Cerebellar nuclear complex (tissue), 1 donor: ENCODE measurements at places on chromosomes 11 and 22.
A peak's percentile ranks its signal among the peaks of the same experiment; 100 is the strongest.

DNA sequence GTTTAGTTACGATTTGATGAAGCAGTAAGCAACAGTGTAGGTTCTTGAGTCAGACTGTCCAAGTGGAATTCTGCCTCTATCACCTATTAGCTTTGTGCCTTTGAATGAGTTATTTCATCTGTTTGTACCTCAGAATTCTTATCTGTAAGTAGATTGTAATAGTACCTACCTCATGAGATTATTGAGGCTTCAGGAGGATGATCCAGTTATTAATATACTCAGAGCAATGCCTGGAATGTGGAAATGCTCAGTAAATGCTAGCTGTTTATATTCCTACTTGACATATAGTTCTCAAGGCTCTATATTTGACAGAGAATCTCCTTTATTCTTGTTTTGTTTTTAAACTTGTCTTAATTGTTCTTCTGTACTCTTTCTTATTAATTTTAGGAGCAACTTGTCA is 70.1 kb downstream of the SFI1 start:
- DNase-seq, result no peak

GRCh38 chr11:117706322-117706814 is 90.6 kb downstream of the DSCAML1 start:
- DNase-seq, result no peak

DNA sequence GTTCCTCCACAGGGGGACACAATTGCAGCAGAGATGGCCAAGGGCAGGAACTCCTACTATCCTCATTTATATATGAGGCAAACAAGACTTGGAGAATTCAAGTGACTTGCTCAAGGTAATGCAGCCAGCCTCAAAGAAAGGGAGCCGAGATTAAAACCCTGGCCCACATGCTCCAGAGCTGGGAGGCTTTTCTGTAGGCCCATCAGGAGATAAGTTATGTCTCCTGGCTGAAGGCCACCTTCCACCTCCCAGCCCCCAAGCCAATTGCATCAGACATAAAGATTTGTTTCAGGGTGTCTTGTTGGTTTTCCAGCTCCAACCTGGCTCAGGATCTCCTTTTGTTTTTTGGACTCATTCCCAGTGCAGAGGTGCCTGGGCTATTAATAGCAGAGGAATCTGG is 59.5 kb downstream of the SMIM38 start:
- DNase-seq, result no peak

- DNase-seq, result no peak
Observed at GRCh38 chr11:122186439-122187080, 70.5 kb upstream of the BLID start.

- DNase-seq, result no peak
Observed at GRCh38 chr11:67416416-67417335, 1.2 kb downstream of the CARNS1 start.

- DNase-seq, result no peak
Observed at GRCh38 chr11:8059571-8060011, 21.4 kb upstream of the TUB start.

DNA sequence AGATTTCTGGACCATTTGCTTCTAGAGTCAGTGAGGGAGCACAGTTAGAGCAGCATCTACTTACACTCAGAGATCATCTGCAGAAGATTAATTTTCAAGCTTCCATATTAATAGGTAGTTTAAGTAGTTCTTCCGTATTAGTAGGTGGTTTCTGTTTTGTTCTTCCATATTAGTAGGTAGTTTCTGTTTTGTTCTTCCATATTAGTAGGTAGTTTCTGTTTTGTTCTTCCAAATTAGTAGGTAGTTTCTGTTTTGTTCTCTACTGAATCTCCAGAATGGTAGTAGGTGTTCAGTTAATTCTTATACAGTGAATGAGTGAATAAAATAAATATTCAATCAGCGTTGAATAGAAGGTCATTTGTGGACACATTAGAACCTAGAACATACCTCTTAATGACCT is 175.7 kb downstream of the TMEM135 start:
- no peak for DNase-seq

DNA sequence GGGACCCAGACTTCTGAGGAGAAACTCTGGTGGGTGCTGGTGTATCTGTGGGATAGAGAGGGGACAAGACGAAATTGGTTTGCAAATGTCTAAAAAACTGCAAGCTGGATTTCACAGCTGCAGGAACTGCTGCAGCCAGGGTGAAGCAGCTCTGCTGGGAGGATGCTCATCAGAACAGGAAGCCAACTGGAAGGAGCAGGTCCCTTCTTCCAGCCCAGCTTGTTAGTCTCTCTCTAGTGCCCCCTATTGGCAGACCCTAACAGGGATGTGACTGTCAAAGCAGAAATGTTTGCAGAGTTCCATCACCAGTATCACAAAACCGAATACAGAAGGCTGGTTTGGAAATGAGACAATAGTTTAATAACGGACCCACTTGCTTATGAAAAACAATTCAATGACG is 74.8 kb upstream of the SLC22A12 start:
- DNase-seq, result no peak

DNA sequence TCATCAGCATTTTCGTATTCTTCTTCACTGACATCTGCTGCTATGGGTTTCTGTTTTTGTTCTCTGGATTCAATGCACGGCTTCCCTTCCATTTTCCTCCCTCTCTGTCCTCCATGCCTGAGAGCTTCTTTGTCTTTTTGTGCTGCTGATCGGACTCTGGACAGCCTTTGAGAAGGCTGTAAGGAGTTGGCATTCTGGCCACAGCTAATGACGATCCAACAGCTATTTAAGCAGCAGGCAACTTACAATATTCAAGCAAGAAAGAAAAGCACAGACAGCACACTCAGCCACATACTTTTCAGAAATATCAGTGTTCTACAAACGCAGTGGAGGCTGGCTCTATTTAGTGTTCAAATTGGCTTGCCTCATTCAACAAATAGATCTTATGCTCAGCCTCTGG is 60.9 kb upstream of the ZC3H12C start:
- no peak for DNase-seq

DNA sequence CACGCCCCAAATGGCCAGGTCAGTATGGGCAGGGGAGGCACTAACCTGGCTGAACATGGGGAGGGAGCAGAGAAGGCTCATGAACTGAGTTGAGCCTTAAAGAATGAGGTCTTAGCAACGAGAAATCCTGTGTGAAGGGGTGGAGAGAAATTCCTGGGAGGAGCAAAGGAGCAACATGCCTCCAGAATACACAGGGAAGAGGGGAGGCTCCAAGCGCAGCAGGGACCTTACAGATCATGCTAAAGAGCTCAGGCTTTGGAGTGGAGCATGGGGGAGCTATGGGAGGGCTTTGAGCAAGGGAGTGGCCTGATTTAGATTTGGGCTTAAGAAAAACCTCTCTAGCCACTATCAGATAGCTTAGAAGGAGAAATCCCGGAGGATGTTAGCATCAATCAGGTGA is 88.1 kb downstream of the MN1 start:
- DNase-seq, result no peak

- DNase-seq, result no peak
Observed at GRCh38 chr11:104916442-104916841, 18.2 kb upstream of the CASP12 start.

- no peak for DNase-seq
Observed at GRCh38 chr22:29309332-29310064, 3.0 kb downstream of the GAS2L1 start.

DNA sequence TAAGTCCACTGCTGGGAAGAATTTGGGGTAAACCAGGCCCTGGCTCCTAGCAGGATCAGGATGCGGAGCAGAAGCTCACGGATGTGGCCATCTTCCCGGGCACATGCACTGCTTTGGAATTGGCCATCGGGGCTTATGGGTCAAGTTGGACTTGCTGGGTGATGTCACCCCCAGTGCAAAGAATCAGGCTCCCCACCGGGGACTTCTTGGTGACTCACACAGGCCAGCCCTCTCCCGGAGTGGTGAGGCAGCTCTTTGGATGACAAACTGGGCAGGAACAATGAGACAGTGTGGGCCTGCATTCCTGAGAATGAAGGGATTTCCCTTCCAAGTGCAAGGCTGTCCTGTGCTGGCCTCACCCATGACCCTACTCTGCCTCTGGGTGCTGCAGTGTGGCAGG is 128.8 kb upstream of the ANO1 start:
- DNase-seq, result no peak

- DNase-seq, result no peak
Observed at GRCh38 chr11:131592734-131593133, 222.3 kb downstream of the NTM start.

- no peak for DNase-seq
Observed at GRCh38 chr11:109526061-109526460, 104.1 kb downstream of the C11orf87 start.

- DNase-seq, result no peak
Observed at GRCh38 chr11:61125310-61125684, 23.0 kb downstream of the CD5 start.

- no peak for DNase-seq
Observed at GRCh38 chr11:32781721-32782120, 12.7 kb downstream of the CCDC73 start.

DNA sequence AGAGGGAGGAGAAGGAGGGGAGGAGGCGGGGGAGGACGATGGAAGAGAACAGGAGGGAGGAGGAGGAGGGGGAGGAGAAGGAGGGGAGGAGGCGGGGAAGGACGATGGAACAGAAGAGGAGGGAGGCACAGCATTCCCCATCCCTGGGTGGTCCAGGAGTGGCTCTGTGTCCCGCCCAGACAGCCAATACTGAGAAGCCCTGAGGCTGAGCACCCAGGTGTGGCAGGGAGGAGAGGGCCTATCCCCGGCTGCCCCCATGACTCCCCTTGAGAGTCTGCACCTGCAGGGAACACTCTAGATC is 717 bp downstream of the MRGPRE start:
- DNase-seq, result no peak

- no peak for DNase-seq
Observed at GRCh38 chr22:38418589-38418988, 36.4 kb downstream of the KCNJ4 start.

DNA sequence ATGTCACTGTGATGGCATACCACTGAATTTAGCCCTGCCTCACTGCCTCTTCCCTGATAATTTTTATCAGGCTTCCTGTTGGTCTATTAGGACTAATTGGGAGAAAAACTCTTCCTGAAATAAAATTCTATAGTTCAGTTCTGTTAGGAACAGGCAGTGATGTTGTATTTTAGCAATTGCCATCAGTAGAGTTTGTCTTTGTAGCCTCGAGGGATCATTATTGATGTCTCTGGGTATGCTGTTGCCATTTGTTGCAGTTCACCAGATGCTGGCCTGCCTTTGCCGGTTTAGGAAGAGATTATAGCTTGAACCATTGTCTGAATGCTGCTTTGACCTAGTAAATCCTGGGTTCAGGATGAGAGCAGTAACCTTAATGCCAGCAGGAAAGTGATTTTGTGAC is 41.0 kb downstream of the KDM2A start:
- no peak for DNase-seq

GRCh38 chr22:28894334-28894733 is 11.0 kb downstream of the ZNRF3 start:
- peak; percentile 99 for DNase-seq
